ENCODE measurements at places on chromosomes 4 and X.

DNA sequence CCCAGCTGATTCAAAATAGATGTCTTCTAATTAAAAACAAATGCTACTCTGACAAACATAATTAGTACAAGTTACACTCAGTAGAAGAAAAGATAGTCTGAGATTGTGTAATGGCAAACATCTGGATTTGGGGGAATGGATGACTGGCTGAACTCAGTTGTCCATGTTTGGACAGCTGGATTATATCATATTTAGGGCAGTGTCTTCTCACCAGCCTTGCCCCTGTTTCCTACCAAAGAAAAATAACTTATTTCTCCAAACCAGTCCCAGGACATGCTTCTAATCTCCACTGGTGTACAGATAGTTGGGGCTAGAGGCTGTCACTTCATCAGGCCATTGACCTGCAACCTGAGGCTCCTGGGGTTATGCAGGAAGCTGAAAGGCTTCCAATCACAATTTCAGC, 237.3 kb downstream of the USP46 start:
- DNase-seq: peak; percentile 79

DNA sequence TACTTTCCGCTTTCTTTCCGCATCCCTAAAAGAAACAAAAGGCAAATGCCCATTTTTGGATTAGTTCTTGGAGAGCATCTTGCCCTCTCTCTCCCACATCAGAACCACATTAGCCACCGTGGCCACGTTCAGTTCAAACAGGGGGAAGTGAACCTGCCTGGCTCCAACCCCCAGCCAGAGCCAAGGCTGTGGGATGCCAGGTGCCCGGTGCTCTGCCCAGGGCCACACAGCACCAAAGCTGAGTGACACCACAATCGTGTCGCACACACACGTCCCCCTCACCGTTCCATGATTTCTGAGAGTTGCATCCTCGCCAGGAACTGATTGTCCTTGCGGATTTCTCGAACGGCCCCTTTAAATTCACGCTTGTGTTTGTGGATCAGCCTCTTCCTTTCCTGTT, 24.3 kb downstream of the NOP14 start:
- no peak for DNase-seq

GRCh38 chrX:101491943-101492342, 6.7 kb downstream of the ARMCX4 start:
- DNase-seq: no peak

- DNase-seq: no peak
Measured at GRCh38 chr4:77446601-77447000, 159.0 kb upstream of the CXCL13 start.

Measured in AG09319 (cell line).